ENCODE measurements at places on chromosomes 5 and 9.
A peak's percentile ranks its signal among the peaks of the same experiment; 100 is the strongest.

- no peak for DNase-seq
These were observed 229.9 kb downstream of the DOCK8 start for GRCh38 chr9:444528-444927.

GRCh38 chr5:147586832-147587231 is 77.0 kb upstream of the DPYSL3 start:
- DNase-seq: no peak

DNA sequence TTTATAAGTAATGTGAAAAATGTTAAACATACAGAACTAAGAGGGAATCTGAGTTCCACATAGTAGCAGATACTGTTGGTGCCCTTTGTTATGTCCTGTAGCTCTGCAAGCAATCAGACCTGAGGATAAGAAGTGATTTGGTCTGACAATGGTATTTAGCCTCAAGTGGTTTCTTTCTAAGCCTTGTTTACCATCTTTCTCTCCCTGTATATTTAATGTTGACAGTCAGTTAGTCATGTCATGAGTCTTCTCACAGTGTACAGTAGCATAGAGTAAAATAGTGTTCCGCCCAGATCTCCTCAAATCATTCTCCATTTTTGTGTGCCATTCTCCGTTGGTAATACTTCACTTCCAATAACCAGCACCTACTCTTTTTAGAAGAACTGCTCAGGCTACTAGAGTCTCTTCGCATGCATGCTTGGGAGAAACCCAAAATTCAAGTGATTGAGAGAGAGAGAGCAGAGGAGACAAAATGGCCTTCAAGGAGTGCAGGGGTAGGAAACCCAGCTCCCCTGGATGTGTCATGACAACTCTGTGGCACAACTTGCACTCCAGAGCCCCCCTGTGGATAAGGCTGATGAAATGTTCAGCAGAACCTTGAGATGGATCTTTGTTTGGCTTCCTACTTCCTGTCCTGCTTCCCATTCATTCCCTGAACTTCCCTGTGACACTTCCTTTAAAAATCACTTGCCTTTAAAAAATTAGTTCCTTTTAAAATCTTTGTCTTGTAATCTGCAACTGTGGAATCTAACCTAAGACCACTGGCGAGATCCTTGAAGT is 129.2 kb upstream of the FST start:
- DNase-seq: no peak

- DNase-seq: peak; percentile 93
These were observed 209.3 kb downstream of the PALM2AKAP2 start for GRCh38 chr9:109989296-109989695.

DNA sequence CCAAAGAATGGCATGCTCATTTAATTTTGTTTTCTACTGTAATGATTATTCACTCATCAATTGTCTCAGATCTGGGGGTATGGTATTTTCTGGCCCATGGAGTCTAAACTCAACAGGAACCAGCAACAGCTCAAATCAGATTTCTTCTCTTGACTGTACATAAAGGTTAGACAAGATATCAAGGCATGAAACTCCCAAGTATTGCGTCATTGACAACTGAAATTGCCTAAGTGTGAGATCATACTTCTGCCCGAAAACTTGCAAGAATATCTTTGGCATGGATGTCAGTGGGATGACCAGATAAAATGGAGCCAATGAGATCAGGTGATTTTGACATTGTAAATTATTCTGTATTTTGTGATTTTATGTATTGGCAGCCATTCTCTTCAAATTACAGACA is 141.7 kb upstream of the STK32A start:
- DNase-seq: peak; percentile 29

DNA sequence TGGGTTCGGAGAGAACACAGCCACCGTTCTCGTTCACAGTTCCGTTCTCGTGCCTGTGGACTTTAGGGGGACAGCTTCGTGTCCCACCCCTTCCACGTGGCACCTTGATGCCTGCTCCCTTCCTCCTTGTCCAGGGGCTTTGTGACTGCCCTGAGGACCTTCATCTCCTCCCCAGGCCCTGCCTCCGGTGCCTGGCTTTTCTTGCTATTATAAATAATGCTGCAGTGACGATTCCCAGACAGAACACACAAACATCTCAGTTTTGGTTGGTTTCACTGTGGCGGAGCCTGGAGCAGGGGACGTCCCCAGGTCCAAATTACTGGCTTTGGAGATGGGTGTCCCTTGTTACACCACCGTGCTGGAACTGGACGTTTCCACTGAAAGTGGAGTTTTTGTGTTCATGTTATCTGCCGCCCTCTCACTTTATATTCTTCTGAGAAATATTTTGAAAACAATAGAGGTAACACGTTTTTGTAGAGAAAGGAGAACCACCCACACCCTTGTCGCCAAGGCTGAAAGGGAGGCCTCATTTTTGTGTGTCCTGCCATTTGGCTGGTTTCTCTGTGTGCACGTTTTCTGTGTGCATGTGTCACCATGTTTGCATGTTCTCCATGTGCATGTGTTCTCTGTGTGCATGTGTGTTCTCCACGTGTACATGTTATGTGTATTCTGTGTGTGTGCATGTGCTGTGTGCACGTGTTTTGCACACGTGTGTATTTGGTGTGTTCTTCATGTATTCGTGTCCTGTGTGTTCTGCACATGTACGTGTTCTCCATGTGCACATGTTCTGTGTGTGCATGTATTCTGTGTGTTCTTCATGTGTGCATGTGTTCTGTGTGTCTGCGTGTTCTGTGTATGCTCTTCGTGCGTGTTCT is 24.2 kb downstream of the WNK2 start:
- DNase-seq: no peak

DNA sequence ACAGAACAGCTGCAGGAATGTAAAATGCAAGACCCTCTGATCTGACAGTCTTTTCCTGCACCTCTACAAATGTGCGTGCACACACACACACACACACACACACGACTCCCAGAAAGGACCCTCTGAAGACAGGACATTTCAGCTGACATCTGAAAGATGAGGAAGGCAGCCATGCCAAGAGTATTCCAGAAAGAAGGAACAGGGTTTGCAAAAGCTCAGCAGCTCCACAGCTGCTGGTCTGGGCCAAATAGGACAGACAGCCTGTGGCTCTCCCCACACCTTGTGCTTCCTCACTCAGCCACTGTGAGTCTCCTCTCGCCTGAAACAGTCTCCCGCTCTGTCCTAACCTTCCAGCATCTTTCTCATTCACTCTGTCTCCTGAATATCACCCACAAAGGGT is 189.0 kb downstream of the PALM2AKAP2 start:
- peak; percentile 26 for DNase-seq

- DNase-seq: no peak
These were observed 25.8 kb upstream of the SLC44A1 start for GRCh38 chr9:105218673-105219072.

DNA sequence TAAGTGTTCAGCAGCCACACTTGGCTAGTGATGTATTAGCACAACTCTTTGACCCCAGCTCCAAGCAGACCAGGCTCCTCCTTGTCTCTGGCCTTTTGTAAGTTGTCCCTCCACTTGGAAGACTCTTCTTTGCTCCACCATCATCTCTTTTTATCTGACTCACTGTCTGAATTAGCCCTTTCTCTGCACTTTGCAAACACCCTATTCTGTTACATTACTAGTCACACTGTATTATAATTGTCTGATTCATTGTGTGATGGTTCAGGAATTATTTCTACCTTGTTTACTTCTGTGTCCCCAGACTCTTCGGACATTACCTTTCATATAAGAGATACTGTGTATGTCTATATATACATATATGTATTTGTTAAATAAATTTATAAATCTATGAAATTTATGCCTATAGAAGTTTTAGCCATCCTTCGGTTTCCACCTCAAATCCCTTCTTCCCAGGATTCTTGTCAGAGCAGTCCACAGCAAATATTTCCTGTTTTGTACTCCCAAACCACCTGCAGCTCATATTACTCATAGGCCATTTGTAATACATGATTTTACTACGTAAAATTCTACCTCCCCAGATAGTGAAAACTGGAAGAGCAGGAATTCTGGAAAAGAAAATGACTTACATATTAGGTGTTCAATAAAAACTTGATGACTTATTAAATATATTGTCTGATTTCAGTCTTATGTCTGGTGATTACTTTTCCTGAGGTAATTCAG is 69.0 kb downstream of the MTAP start:
- no peak for DNase-seq

DNA sequence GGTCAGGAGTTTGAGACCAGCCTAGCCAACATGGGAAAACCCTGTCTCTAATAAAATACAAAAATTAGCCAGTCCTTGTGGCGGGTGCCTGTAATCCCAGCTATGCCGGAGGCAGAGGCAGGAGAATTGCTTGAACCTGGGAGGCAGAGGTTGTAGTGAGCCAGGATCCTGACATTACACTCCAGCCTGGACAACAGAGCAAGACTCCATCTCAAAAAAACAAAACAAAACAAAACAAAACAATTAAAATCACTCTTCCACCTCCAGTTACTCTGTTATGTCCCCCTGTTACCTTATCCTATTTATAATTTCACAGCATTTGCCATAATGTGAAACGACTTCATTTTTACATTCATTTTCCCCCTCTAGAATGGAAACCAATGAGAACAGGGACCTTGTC is 54.4 kb downstream of the CXXC5 start:
- no peak for DNase-seq

- no peak for DNase-seq
These were observed 153.8 kb downstream of the C9orf50 start for GRCh38 chr9:129467004-129467588.

GRCh38 chr5:72760259-72760658 is 56.2 kb upstream of the TNPO1 start:
- peak; percentile 2 for DNase-seq

DNA sequence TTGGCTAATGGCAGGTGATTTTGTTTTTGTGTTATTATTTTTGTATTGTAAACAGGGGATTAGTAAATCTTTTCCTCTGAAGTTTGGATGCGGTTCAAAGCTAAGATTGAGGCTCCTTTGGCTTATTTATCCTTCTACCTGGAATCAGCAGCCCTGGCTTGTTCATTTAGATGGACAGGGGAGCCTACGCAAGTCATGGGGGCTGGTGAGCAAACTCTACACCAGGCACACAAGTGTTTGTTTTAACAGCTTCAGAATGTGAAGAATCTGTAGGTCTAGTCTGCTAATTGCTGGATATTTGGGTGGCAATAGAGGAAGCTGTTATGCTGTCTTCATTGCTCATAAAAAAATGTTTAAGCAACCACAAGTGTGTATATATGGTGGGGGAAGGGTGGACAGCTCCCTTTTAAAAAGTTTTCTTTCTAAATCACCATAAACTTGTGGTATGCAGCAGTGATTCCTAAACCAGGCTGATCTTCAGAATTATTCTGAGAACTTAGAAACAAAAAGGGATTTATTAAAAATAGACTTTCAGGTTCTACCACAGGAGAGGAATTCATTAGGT is 20.7 kb downstream of the ZNF462 start:
- DNase-seq: peak; percentile 59

GRCh38 chr5:173591056-173591514 is 25.4 kb downstream of the BOD1 start:
- peak; percentile 23 for DNase-seq

- peak; percentile 83 for DNase-seq
These were observed 16.8 kb upstream of the NSD1 start for GRCh38 chr5:177116631-177117373.

- no peak for DNase-seq
These were observed 92.6 kb upstream of the LMX1B start for GRCh38 chr9:126521089-126521488.

- DNase-seq: no peak
These were observed 82.0 kb downstream of the SLC1A1 start for GRCh38 chr9:4572184-4572826.

DNA sequence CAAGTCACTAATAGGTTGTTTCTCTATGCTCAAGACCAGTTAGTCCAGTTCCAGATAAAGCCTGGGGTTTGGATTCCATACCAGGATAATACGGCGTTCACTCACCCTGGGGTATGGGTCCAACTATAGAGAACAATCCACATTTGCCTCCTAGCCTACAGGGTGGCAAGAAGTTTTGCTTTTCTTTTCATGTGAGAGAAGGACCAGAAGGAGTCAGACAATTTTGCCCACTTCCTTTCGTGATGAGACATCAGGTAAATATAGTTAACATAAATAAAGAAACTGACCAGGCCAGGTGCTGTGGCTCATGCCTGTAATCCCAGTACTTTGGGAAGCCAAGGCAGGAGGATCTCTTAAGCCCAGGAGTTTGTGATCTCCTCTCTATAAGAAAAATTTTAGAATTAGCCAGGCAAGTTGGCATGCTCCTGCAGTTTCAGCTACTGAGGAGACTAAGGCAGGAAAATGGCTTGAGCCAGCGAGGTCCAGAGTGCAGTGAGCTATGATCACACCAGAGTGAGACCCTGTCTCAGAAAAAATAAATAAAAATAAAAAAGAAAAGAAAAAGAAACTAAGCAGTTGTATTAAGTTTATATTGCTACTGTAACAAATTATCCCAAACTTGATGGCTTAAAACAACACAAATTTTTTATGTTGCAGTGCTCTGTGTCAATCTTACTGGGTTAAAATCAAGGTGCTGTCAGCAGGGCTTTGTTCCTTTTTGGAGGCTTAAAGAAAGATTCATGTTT is 7.5 kb upstream of the REEP5 start:
- DNase-seq: no peak

GRCh38 chr5:21856987-21857386 is 996.2 kb downstream of the CDH12 start:
- no peak for DNase-seq

DNA sequence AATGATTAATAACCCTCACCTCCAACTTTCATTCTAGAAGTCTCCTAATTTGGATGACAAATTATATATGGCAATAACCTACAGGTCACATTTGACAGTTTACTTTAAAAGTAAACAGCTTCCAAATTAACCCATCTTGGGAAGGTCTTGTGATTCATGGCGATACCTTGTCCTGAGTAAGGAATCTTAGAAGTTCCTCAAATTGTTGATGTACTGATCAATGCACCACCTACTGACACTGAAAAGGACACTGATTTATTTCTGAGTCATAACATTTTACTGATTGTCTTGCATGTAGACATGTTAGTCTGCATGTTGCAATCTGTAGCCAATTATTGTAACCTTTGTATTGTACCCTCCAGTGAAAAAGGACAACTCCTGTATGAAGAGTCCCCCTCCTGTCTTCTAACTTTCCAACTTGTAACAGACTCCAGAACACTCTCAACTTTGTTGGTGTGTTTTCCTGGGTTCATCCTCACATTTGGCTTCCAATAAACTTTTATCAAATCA is 16.0 kb upstream of the SLC22A5 start:
- DNase-seq: no peak

GRCh38 chr5:169127431-169127830 is 173.5 kb downstream of the SLIT3 start:
- no peak for DNase-seq

DNA sequence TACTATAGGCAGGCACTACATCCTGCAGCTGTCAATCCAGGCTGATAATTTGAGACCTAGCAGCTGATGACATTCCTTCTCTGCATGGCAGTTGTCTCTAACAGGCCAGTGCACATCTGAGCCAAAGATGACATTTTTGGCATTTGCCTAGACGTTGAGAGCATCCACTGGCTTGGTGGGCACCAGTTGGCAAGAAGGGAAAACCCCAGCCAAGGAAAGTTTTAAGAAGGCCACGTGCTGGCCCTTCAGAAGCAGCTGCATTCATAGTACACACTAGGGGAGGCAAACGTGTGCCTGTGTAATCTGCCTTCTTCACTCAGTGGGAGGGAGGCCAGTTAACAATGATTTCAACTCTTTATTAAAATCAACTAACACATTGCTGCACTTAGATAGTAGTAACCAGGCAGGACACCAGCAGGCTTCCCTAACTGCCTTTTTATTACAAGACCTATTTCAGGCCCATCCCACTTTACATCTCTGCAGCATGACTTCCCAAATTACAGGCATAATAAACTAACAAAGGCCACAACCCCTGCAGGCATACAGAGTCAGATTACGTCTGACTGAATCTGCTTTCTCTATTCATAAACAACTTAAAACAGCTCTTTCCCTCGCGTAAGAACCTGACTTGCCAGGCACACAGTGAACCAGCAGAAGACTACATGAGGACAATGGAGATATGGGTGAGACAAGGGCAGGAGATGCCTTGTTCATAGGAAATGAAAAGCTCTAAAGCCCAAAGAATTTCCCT is 576.3 kb downstream of the PDE4D start:
- no peak for DNase-seq

All from AG10803 (cell line).